ENCODE measurements at places on chromosomes 12 and 14. TPM values are rescaled to one million over a fixed set of nuclear protein-coding genes. Genes with fewer than 3 reads are reported as not detected.
A peak's percentile ranks its signal among the peaks of the same experiment; 100 is the strongest.

Gene PTPN11
- total RNA-seq: 78.9 TPM

GRCh38 chr12:106118-106591 is 39.6 kb downstream of the IQSEC3 start:
- peaks cover 24% of the 10 kb centered on the region for H3K27me3 ChIP-seq
- no peaks in the 10 kb centered on the region for H3K36me3 ChIP-seq
- no peak overlapping the region for H3K4me3 ChIP-seq
- DNase-seq: no peak

DNA sequence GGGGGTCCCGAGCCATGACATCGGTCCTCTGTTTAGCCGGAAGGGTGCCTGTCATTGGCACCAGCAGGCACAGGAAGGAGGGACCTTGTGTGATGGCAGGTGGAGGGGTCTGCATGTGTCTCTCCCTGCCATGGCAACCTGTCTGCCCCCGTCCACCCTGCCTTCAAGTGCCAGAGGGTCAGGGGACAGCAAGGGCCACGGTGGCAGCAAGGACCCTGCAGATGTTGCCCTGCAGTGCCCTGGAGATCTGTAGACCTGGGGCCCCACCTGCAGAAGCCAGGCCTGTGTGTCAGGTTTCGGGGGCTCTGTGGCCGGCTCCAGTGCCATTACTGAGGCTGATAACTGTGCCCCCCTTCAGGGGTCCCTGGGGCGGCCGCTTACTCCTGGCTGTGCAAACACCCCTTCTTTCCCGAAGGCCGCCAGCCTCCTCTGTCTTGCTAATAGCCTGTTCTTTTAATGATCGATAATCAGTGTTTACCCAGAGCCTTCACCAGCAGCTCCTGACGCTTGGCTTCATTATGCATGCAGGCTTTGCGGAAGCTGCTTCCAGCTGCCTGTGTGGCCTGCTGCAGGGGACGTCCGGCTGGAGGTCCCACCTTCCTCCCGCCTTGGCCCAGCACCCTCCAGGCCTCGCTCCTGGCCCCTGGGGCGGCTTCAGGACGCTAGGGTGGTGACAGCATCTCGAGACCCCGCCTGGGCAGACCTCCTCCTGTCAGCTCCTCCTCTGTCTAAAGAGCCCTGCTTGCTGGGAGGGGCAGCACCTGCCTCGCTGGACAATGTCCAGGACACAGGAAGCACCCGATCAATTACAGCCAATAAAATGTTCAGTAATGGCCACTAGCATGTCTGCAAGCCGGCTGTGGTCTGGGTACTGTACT is 153.0 kb downstream of the KIF26A start:
- peaks cover 11% of the 10 kb centered on the region for H3K27me3 ChIP-seq
- no peak for DNase-seq
- H3K27ac ChIP-seq: no peak overlapping the region
- peak overlapping the region; percentile 31 for H3K4me3 ChIP-seq

GRCh38 chr12:6424008-6424347 is 20.8 kb upstream of the CD27 start:
- peak overlapping the region; percentile 30 for H3K27ac ChIP-seq
- peaks cover 6% of the 10 kb centered on the region for H3K27me3 ChIP-seq
- no peak for DNase-seq
- no peak overlapping the region for H3K4me3 ChIP-seq
- H3K36me3 ChIP-seq: no peaks in the 10 kb centered on the region

GRCh38 chr14:53735916-53736315 is 220.7 kb downstream of the BMP4 start:
- no peaks in the 10 kb centered on the region for H3K27me3 ChIP-seq
- DNase-seq: no peak
- H3K27ac ChIP-seq: no peak overlapping the region
- H3K4me3 ChIP-seq: no peak overlapping the region
- no peaks in the 10 kb centered on the region for H3K36me3 ChIP-seq

DNA sequence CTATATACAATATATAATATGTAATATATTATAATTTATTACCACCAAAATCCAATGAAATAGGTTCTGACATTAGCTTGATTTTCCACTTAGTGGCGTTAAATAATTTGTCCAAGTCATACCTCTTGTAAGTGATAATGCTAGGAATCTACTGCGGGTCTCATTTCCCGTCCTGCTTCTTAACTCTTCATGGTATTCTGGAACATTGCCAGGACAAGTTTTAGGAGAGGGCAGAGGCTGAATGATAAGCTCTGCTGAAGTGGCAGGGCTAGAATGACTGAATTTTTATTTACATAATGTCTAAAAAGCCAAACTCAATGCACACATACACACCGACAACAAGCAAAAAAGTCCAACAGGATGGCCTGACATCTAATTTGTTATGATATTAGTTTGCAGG is 70.4 kb upstream of the PTPRQ start:
- no peak for DNase-seq
- peaks cover 4% of the 10 kb centered on the region for H3K4me1 ChIP-seq
- H3K36me3 ChIP-seq: no peaks in the 10 kb centered on the region
- no peaks in the 10 kb centered on the region for H3K27me3 ChIP-seq

DNA sequence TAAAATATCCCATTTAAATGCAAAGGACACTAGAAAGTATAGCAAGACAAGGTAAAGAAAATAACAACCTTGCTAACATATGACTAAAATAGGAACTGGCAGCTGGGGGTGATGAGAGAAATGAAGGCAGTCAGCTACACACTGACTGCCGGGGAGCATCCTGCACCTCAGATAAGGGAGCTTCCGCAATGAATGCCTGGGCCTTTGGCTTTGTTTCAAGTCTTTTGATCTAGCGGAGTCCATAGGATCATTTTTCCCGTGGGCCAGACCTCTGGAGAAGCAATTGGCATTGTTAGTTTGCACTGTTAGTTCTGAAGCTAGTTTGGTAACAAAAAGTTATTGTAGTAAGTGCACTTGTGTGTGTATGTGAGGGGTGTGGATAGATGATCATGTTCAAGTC is 639.9 kb downstream of the DIO2 start:
- peaks cover 48% of the 10 kb centered on the region for H3K4me1 ChIP-seq
- peaks cover 3% of the 10 kb centered on the region for H3K36me3 ChIP-seq
- no peak overlapping the region for H3K4me3 ChIP-seq

- peaks cover 90% of the 10 kb centered on the region for H3K27me3 ChIP-seq
- no peak overlapping the region for H3K4me3 ChIP-seq
- H3K4me1 ChIP-seq: no peaks in the 10 kb centered on the region
- DNase-seq: no peak
- H3K36me3 ChIP-seq: no peaks in the 10 kb centered on the region
Observed at GRCh38 chr14:56794088-56794556, 16.2 kb downstream of the OTX2 start.

DNA sequence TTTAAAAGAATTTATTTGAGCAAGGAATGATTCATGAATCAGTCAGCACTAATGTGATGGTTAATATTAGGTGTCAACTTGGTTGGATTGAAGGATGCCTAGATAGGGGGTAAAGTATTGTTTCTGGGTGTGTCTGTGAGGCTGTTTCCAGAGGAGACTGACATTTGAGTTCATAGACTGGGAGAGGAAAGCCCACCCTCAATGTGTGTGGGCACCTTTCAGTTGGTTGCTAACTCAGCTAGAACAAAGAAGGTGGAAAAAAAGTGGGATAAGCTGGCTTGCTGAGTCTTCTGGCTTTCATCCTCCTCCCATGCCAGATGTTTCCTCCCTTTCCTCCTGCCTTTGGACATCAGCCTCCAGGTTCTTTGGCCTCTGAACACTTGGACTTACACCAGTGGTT is 47.2 kb downstream of the TESPA1 start:
- no peak overlapping the region for H3K4me3 ChIP-seq
- DNase-seq: no peak
- peaks cover 9% of the 10 kb centered on the region for H3K27me3 ChIP-seq

Data from type B pancreatic cell (in vitro differentiated cells).